Stimulated activated memory B cell treated with anti-CD40 and anti-IgM and Interleukin-4, amounts not matched to agents 10 μg/mL and 1 μg/mL and 100 μg/mL, for 72 hours (primary cell): ENCODE measurements at places on chromosomes 1 and 21.

DNA sequence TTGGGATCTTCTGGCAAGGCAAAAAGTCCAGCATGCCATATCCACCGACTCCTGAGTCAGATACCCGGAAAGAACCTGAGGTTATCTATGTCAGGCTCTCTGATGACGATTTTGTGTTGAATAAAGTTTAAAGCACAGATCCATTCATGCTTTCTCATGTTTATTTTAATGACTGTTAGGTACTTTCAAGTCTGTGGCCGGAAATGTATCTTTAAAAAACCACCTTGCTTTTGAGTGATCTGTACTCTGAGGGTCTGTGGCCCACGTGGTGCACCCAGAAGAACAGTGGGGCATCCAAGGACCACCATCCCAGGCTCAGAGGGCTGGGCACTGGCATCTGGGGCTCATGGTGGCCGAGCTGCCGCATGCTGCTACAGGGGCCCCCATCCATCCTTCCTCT, 30.1 kb upstream of the VASH2 start:
- ATAC-seq: no peak

DNA sequence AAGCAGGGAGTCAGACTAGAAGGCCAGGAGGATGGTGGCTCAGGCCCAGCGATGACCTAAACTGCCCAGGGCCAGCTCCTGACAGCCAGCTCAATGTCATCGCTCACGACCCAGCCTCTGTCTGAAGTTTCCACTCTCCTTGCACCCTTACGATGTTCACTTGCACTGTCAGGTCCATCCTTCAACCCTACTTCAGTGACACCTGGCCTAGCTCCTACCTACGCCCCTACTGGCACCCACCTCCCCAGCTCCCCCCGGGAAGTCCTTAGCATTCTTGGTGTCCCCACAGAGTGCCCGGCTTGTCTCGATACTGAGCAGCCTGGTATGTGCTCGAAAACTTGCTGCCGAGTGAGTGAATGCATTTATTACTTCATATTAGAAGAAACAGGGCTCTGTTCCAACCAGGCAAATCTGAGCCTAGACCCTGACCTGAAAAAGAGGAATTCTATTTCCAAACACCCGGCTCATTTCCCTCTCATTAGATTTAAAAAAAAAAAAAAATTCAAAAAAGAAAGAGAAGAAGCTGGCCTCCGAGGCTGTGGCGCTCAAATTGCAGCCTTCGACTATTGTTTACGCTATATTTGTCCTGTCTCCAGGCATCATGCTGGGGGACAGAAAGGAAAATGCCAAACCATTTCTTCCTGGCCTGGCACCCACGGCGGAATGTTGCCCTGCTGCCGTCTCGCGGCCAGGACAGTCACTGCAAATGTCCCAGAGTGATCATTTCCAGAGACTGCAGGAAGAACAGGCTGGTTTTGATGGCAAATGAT, 29.8 kb upstream of the LRRC38 start:
- ATAC-seq: no peak

- peak; percentile 43 for ATAC-seq
Measured at GRCh38 chr1:19347533-19348172, 35.5 kb downstream of the SLC66A1 start.

DNA sequence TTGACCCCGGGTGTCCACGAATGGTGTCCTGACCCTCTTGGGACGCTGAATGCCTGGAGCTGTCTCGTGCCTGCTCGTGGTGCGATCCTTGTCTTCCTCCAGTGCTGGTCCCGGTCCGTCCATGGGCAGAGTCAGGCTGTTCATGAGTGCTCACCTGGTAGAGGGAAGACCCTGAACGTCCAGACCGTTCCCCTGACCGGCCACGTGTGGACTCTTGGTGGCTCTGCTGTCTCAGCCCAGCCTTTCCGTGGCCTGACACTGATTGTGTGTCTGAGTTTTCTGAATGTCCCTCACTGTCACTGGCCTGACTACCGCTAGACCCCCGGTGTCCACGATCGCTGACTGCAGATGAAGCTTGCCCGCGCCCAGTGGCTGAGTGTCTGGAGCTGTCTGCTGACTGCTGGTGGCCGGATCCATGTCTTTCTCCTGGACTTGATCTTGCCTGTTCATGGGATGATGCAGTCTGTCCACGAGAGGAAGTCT, 11.7 kb downstream of the FLG start:
- no peak for ATAC-seq

DNA sequence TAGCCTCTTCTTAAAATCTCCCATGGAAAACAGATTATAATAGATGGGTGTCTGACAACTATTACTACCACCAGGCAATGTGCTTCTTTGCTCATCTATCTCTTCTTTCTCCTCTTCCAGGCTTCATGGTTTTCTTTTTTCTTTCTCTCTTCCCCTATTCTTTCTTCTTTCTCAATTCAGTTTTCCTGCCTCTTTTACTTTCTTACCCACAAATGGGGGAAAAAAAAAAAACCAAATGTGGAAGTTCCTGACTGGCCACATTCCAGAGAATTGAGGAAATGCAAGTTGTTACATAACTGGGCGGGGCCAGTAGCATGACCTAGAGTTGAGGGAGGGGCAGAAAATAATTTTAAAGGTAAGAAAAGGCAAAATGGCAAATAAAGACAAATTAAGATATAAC, 10.9 kb upstream of the SMG7 start:
- ATAC-seq: no peak

DNA sequence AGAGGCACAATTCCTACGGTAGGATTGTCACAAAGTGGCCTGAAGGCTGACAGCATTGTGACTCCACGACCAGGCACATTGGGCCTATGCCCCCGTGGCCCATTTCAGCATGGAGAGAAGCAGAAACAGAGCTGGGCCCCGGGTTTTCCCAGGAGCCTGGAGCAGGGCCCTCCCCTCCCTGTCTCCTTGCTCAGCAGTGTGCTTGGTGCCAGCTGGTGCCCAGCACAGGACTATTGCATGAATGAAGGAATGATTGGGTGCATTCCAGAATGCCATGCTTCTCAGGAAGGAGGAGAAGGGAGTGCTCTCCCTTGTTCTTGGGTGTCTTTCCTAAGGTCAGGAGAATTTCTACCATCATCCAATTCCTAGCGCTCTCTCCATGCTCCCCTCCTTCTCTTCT, 33.7 kb downstream of the IER5 start:
- ATAC-seq: no peak

- ATAC-seq: no peak
Measured at GRCh38 chr1:96207936-96208335, 513.6 kb upstream of the PTBP2 start.

DNA sequence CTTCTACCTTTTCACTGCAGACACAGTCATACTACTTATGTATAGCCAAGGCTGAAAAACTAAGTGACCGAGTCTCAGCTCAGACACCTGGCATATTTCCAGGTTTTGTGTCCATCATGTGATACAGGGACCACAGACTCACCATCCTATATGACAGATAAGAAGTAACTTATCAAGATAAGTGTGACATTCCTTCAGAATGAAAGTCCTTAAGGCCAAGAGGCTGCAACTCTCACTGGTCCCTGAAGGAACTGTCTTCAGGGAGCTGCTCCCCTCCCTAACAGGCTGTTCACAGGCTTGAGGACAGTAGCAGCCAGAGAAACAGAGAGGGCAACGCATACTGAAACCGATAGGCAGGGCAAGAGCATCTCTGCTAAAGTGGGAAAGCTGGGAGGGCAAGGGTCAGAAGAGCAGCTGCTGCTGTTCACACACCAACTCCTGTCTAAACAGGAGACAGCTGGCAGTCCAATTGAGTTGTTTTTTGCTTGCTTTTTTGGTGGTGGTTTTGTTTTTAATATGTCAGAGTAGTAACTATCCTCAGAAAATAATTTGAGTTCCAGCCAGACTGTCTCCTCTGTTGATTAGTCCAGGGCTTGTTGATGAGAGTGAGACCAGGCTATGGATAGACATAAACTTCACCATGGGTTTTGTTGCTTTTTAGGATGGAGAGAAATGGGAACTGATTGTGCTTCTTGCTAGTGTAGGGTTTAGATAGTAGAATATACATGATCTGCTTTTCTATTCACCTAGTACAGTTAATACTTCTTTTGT, 67.7 kb downstream of the MACF1 start:
- peak; percentile 32 for ATAC-seq

GRCh38 chr1:167683641-167684502, 37.9 kb upstream of the MPZL1 start:
- no peak for ATAC-seq

DNA sequence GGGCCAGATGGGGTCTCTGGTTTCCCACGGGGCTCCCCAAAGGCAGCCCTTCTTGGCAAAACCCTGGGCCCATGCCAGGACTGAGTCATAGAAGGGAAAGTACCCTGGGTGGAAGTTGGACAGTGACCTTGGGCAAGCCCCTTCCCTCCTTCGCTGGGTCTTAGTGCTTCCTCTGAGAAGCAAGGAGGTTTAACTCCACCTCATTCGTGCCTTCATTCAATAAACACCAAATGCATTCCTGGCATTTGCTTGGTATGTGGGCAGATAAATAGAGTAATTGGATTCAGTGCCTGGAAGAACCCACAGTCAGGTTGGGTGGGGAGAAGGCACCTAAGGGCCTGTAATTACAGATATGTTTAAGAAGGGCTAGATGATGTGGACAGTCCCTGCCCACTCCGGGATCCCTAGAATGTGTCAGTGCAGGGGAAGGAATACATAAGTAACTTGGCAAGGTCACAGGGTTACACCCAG, 36.3 kb upstream of the CITED4 start:
- peak; percentile 52 for ATAC-seq
